Stimulated activated CD8-positive, alpha-beta memory T cell treated with anti-CD3 and anti-CD28 coated beads, Interleukin-4, amount 100 ng/mL, for 24 hours (primary cell): ENCODE measurements at places on chromosomes 6 and 20.

DNA sequence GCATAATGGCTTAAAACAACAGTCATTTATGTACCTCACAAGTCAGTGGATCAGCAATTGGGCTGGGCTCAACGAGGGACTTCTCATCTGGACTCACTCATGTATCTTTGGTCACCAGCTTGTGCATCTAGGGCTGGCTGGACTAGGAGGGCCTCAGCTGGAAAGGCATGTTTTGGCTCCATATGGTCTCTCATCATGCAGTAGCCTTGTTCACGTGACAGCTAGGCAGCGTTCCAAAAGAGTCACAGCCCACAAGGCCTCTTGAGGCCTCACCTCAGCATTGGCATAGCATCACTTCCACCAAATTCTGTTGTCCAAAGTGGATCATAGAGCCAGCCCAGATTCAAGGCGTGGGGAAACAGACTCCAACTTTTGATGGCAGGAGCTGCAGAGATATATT lies 110.1 kb downstream of the MAFB start:
- DNase-seq = no peak

GRCh38 chr6:34709386-34709785 lies 12.8 kb upstream of the ILRUN start:
- no peak for DNase-seq

- no peak for DNase-seq
Observed at GRCh38 chr6:101517632-101518031, 124.1 kb downstream of the GRIK2 start.

DNA sequence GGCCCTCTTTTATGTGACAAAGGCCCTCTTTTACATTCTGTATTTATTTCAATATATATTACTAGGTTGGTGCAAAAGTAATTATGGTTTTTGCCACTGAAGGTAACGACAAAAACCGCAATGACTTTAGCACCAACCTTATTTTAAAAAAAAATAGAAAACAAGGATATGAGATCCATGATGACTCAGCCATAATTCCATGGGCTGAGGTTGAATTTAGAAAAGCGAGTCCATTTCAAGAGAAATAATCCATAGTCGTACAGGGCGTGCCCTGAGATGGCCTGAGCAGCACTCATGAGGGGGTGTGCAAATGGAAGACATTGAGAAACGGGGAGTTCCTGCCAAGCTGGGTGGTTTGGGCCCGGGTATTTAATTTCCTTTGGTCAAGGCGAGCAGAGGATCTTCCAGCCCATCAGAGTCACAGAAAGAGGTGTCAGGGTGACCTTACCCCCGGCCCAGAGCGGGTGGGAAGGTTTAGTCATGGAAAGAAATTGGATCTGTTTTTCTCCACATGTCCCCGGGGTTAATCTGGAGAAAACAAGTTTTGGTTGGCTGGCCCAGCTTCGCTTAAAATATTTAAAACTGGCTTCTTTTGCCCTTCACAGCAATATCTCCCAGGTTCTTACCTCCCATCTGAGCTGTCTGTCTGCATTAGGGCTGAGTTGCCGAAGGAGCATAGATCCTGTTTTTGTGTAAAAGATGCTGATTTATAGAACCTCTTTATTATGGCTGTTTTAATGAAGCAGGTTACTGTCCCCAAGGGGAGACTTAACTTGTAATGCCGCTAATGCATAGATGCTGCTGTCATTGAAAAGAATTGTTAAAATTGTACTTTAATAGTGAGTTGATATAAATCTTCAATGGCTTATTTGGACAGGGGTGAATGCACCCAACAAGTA lies 255.6 kb downstream of the PREX1 start:
- DNase-seq = no peak

DNA sequence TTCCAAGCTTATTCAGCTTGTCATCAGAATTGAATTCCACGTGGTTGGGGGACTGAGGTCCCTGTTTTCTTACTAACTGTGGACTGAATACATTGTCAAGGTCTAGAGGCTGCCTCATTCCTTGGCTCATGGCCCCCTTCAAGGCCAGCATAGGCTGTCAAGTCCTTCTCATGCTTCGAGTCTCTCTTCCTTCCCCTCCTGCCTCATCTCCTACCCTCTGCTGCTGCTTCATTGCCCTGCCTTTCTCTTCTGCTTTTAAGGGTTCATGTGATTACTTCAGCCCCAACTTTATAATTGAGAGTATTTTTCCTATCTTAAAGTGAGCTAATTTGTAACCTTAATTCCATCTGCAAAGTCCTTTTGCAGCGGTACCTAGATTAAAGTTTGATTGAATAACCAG lies 27.6 kb upstream of the ZNF831 start:
- no peak for DNase-seq

GRCh38 chr6:154252678-154253077 lies 103.9 kb downstream of the IPCEF1 start:
- no peak for DNase-seq
